ENCODE measurements at places on chromosomes 1 and 21. TPM values are rescaled to one million over a fixed set of nuclear protein-coding genes. Genes with fewer than 3 reads are reported as not detected.

The S100A7 gene
- polyA plus RNA-seq: not detected

The KNCN gene
- polyA plus RNA-seq: 0.10 TPM

The ANGPTL3 gene
- polyA plus RNA-seq: 0.30 TPM

The GJA4 gene
- polyA plus RNA-seq: 35.0 TPM

The MYOG gene
- polyA plus RNA-seq: 442 TPM

The SPRR1B gene
- polyA plus RNA-seq: not detected

The FOXD2 gene
- polyA plus RNA-seq: 0.20 TPM

The SYCP1 gene
- polyA plus RNA-seq: not detected

The ADGRB2 gene
- polyA plus RNA-seq: 13.6 TPM

The ANKRD35 gene
- 2.9 TPM for polyA plus RNA-seq

The SHISA4 gene
- 97.2 TPM for polyA plus RNA-seq

The WNT3A gene
- not detected for polyA plus RNA-seq

The TUFT1 gene
- polyA plus RNA-seq: 9.5 TPM

The GJB5 gene
- 0.16 TPM for polyA plus RNA-seq

The S100A1 gene
- polyA plus RNA-seq: 8.1 TPM

The KRTAP13-4 gene
- polyA plus RNA-seq: not detected

The NGF gene
- 1.9 TPM for polyA plus RNA-seq

The SLAMF6 gene
- 0.16 TPM for polyA plus RNA-seq

The SLC37A1 gene
- 2.7 TPM for polyA plus RNA-seq

The RGS5 gene
- 47.2 TPM for polyA plus RNA-seq

The OR2T33 gene
- polyA plus RNA-seq: not detected

The IL23R gene
- not detected for polyA plus RNA-seq

The SPATA1 gene
- 1.9 TPM for polyA plus RNA-seq

The FAM72A gene
- 3.6 TPM for polyA plus RNA-seq

The LORICRIN gene
- polyA plus RNA-seq: not detected

The GBP4 gene
- 4.9 TPM for polyA plus RNA-seq

The TMEM52 gene
- 91.6 TPM for polyA plus RNA-seq

The GUCA2B gene
- not detected for polyA plus RNA-seq

The FAM43B gene
- polyA plus RNA-seq: 0.58 TPM

The C1orf94 gene
- polyA plus RNA-seq: 0.06 TPM

The UQCRH gene
- 291 TPM for polyA plus RNA-seq

The ERICH3 gene
- polyA plus RNA-seq: not detected

The EPHA10 gene
- not detected for polyA plus RNA-seq

The TFF2 gene
- not detected for polyA plus RNA-seq

The NUF2 gene
- polyA plus RNA-seq: 9.1 TPM

The CBR3 gene
- polyA plus RNA-seq: 3.2 TPM

The TESK2 gene
- 1.9 TPM for polyA plus RNA-seq

The PODN gene
- polyA plus RNA-seq: 7.8 TPM

The RAD54L gene
- 5.5 TPM for polyA plus RNA-seq

The S100A7A gene
- polyA plus RNA-seq: not detected

The STX12 gene
- 30.7 TPM for polyA plus RNA-seq

The CTSE gene
- polyA plus RNA-seq: 0.20 TPM

The ITLN2 gene
- polyA plus RNA-seq: not detected

The OR2L13 gene
- polyA plus RNA-seq: not detected

The TNFRSF25 gene
- 10.4 TPM for polyA plus RNA-seq

The POGK gene
- 13.6 TPM for polyA plus RNA-seq
